ENCODE measurements at places on chromosomes 2 and 18.

DNA sequence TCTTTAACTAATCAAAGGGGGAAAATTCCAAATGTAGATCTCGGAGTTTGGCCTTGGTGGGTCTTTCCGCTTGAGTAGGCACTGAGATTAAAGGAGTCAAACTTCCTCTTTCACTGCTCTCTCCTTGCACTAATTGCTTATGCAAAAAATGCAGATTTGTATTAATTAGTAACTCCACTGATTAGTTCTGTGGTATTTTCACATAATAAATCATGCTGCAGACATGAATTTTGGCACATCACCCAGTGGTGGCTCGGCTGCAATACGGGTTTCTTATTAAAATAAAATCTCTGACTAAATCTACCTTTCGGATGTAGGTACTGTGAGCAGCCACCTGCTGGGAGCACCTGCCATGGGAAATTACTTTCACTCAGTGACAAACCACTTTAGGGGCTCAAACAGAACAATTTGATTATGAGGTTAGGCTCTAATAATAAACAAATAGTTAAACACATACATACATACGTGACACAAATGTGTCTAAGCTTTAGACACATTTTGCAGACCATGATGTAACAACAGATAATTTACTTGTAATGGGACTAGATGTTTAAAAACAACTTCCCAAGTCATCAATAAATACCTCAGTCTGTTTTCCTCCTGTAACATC is 6.4 kb upstream of the NEUROD1 start:
- no peak for DNase-seq

DNA sequence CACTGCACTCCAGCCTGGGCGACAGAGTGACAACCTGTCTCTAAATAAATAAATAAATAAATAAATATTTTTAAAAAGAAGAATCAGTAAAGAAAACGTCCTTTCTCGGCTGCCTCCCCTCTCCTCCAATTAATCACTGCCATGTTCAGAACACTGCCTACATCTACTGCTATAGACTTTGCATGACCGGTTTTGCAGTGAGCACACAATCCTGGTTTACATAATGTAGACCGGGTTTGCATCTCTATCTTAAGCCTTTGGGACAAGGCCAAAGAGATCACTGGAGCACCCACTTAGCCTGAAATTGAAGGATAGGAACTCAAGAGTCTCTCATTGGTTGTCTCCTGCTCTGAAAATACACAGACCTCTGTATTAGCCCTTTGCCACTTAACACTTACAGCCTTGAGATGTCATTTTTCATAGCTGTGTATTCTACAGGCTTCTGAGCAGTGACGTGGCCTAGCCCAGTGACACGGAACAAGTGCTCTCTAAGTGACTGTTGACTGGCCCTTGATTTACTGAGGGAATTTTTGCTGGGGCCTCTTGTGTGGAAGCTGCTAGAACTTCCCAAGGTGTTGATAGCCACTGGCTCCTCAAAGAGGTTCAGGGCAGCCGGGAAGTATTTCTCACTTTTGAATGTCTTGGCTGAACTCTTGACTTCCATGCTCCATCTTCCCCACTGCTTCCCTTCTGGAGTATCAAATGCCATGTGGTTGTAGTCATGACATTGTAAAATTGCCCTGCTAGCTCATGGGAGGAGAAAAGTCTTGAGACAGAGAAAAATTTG is 45.3 kb upstream of the CCBE1 start:
- no peak for DNase-seq

DNA sequence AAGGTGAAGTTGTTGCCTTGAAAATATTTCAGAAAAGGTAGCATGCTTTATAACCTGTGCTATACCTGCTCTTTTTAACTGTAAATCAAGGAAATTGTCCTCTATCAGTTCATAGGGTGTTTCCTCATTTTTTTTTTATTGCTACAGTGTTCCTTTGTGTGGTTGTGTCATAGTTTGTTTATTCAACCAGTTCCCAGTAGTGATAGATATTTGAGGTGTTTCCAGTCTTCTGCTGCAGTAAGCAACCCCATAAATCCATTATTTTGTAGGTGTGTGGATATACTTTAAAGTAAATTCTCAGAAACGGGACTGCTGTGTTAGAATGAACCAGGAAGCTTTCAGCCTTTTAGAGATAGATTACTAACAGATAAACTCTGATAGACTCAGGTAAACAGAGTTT is 39.6 kb downstream of the SEMA4F start:
- no peak for DNase-seq

DNA sequence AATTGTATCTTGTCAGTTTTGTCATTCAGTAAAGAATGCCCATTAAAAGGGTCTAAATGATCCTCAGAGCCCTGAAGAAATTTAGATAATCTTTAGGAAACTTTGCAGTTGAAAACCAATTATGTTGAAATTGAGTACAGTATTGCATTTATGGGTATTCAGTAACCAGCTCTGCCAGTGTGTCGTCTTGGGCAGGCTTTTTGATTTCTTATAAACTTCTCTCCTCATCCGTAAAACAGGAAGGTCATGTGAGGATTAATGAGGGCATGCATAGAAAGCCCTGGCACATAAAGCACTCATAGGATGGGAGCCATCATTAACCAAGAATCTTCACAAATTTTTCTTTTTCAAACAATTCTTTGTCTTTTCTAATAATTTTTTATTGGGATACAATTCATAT is 14.8 kb downstream of the PNO1 start:
- DNase-seq: no peak

GRCh38 chr2:136075476-136075875 is 42.5 kb downstream of the CXCR4 start:
- no peak for DNase-seq

GRCh38 chr2:151498178-151498577 is 88.5 kb downstream of the RIF1 start:
- no peak for DNase-seq

GRCh38 chr2:127591221-127591923 is 54.6 kb upstream of the GPR17 start:
- DNase-seq: peak; percentile 41

GRCh38 chr2:12501469-12502158 is 215.1 kb upstream of the TRIB2 start:
- peak; percentile 16 for DNase-seq

- no peak for DNase-seq
Measured at GRCh38 chr2:212465456-212465855, 73.1 kb downstream of the ERBB4 start.

DNA sequence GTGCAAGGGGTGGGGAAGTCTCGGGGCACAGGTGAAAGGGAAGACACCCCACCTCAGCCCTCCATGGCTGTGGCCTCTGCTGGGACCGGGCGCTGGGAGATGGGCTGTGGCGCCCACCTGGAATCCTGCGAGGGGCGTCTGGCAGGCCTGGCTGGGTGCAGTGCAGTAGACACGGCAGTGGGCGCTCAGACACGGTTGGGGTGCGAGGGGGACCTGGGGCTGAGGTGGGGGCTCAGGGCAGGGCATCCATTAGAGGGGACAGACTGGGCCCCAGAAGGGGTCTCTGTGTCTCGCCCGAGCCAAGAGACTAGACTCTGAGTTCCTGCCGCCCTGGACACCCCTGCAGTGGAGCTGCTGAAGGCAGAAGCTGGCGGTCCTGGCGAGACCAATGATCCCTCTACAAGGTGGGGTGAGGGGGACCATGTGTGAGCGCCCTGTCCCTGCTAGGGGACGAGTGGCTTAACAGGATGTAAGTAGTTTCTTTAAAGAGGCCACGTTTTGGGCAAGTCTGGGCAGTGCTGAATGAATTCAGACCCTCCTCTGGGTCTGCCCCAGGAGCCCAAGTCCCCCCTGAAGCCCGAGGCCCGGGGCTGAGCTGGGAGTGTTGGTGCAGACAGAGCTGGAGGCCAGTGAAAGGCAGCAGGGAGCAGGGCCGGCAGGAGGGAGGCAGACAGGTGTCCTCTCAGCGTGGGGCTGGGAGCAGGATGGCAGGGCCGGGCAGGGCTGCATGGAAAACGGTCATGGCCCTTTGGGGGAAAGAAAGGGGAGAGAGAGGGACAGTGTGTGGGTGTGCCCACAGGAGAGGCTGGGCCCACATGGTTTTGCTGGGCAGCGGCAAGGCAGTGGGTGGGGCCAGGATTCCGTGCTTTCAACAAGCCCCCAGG is 57.2 kb downstream of the HS6ST1 start:
- DNase-seq: no peak

DNA sequence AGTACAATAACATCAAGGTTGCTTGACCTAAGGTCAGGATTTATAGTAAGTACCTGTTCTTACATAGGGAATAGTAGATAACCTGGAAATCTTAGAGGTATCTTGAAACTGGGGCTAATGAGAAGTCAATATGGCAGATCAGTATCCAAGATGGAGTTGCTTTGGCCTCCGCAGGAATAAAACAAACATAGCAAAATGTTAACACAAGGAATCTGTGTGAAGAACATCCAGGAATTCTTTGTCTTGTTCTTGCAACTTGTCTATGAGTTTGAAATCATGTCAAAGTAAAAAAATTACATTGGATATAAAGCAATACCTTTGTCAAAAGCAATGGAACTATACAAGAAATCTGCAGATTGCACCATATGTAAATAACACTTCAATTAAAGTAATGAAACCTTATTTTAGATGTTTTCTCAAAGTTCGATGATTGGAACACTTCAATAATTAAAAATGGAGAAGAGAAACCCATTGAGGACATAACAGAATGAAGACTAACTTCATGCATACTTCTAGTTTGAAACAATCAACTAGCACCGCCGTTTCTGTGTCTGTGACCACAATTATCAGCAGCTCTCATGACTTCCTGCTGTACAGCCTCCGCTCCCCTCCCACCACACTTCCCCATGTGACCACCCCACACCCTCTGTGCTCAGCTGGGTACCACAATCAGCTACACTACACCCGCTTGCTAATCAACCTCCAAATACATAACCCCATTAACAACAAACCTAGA is 27.6 kb downstream of the C2orf76 start:
- no peak for DNase-seq

DNA sequence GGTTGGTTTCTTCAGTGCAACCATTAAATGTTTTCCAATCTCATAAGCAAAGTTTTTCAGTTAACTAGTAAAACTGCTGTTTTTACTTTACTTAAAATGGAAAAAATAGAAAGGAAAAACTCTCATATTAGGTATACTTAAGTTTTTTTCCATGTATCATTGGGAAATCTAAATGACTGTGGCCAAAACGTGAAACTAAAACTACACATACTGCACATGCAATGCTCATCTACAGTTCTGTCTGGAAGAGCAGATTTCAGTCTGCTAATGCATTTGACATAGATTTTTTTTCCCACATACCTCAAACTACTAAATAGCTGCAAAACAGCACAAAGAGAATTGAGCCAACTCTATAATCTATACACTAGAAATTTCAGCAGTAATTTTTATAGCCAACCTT is 62.6 kb downstream of the COL5A2 start:
- DNase-seq: no peak

GRCh38 chr2:8517850-8518498 is 163.9 kb upstream of the ID2 start:
- DNase-seq: no peak

DNA sequence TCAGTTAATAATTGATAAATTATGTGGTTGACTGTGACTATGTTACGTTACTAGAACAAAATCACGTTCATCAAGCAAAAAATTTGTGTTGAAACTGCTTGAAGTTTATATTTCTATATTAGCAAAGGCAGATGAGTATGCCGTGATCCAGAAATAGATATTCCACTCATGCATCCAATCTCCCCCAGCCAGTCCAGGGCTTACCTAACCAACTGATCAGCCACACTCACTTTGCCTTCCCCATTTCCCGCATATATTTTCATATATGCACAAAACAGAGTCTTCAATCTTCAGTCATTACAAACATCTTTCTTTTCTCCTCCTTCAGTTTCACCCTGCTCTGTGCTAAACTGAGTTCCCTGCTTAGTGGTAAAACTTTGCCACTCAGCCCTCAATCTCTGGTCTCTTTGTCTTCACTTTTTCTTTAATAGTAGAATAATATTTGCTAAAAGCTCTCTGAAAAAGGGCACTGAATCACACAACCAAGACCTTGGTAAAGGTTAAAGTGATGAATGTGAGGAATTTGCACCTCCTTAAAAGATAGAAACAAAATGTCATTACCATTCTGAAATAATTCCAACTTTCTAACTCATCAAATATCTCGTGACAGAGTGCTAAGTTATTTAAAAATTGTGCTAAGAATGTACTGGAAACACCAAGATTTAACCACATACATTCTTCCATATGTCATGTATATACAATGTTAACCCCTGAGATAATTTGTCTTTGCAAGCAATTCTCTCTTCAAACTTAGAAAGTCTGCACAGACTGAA is 893.2 kb upstream of the CRIM1 start:
- no peak for DNase-seq

- DNase-seq: no peak
Measured at GRCh38 chr2:141911485-141912066, 219.2 kb downstream of the LRP1B start.

- DNase-seq: no peak
Measured at GRCh38 chr2:42438685-42439084, 55.1 kb downstream of the KCNG3 start.

GRCh38 chr2:55114082-55114481 is 63.8 kb upstream of the RTN4 start:
- no peak for DNase-seq

- peak; percentile 37 for DNase-seq
Measured at GRCh38 chr18:49359732-49360444, 100.6 kb downstream of the DYM start.

- peak; percentile 62 for DNase-seq
Measured at GRCh38 chr2:238127165-238128060, 11.1 kb upstream of the KLHL30 start.

- DNase-seq: no peak
Measured at GRCh38 chr18:74550886-74551285, 16.6 kb downstream of the CNDP1 start.

DNA sequence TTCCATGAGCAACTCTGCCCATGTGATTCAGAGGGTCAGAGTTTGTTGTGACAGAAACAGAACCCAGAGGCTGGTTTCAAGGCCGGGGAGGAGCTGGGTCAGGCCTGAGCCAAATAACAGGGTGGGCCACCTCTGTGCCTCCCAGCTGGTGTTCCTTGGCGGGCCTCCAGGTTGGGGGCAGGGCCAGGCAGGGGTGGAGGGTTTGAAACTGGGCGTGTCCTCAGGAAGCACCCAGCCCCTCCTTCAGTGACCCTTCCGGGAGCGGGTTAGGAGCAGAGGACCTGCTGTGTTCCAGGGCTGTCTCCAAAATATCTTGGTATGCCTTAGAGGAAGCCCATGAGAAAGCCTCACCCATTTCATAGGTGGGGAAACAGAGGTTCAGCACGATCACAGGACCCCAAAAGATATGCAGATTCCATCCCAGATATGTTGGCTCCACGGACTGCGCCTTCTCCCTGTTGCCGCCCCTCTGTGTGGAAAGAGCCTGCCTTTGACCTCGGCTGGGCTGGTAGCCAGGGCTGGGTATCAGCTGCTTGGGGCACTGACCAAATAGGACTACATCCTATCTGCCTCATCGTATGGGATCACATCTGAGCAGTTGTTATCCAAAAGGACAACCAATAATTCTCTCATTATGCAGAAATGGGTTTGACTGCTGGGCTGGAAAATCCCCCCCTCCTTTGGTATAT is 74.8 kb upstream of the GLI2 start:
- DNase-seq: no peak

DNA sequence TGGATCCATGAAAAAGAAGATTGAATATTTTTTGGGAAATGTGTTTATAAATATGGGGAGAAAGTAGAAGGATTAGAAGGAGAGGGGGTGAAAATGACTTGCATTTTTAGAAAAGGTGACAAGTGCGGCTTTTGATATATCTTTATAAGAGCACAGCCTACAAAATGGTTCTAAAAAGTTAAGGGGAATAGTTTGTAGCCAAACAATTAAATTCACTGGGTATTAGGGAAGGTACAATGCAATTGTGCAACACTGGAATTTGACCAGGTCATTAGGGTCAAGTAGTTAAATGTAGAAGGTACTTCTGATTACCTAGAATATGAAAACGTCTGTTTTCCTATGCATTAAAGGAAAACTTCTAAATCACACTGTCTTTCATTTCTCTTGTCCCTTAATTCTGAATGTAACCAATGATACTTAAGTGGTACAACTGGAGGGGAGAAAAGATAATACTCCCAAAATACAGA is 44.5 kb upstream of the SERTAD2 start:
- no peak for DNase-seq

Data from renal cortex interstitium (tissue), 15 donors.